Common myeloid progenitor, CD34-positive (primary cell): ENCODE measurements at places on chromosomes 1 and 21.

- no peak for DNase-seq
These were observed 21.3 kb upstream of the A3GALT2 start for GRCh38 chr1:33342041-33342723.

DNA sequence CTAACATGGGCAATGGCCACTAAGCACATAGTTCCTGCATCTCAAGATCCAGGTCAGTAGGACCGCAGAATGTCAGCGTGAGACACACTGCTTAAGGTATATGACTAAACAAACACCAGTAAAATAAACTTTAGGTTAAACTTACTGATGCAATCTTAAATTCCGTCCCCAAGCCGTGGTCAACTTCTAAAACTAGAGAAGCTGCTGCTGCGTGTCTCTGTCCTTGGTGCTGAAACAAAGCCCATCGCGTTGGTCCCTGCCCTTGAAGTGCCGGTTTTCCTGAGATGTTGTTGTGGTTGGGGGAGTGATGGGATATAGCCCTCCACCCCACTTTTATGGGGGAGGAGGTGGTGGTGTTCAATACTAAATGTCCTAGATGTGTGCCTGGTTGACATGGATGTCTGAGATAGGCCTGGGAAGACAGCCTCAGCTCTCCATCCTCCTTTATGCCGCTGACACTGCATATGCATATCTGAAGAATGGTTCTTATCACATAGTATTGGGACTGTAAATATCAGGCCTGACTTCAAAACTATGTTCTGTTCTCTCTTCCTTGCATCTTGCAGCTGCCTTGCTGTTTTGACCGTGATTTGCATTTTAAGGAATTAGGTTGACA lies 72.0 kb upstream of the KCNA3 start:
- peak; percentile 82 for DNase-seq

DNA sequence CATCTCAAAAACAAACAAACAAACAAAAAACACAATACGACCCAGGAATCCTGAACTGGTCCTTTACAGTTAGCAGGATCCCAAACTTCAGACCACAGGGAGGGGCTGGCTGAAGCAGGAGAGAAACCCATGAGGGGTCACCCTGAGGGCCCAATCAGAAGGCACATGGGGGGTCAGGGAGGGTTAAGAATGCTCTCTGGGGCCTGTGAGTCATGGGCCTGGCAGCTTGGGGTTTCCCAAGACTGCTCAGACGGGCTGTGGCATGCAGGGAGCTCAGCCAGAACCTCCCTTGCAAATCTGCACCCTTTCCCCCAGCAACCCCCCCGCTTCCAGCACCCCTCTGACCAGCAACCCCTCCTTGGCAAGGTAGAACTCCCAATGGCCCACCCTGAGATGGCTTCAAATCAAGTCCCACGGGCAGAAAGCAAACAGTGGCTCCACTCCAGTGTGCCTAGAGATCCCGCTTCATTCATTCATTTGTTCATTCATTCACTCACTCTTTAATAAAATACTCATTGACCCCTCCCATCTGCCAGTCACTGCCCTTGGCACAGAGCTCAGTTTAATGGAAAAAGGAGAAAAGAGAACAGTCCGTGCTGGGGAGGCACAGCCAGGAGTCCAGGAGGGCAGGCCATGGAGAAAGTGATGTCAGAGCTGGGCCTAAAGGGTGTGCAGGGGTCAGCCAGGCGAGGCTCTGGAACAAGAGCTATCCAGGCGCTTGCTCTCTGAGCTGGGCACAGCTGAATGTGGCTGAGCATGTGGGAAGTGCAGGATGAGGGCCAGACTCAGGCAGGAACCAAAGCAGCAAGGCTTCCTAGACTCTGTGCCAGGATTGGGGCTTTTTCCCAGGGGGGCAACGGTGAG lies 8.2 kb downstream of the UQCRHL start:
- no peak for DNase-seq

DNA sequence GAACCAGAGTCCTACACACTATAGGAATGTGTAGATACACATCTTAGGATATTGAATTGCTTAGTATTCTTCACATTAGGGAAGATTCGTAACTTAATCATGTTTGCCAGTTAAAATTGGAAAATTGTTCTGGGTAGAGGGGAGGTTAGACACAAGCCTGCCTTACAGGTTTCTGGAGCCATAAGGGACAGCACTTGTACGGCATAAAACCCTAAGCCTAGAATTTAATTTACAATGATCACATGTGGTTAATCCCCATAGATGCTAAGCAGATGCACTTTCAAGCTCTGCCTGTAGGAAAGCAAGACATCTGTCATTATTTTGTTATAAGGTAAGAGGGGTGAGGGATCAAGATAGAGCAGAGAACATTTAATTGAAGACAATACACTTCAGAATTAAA lies 820.7 kb downstream of the NCAM2 start:
- no peak for DNase-seq

GRCh38 chr1:202575918-202576653 lies 134.2 kb downstream of the SYT2 start:
- DNase-seq: no peak

GRCh38 chr1:17194615-17195528 lies 10.1 kb upstream of the PADI1 start:
- no peak for DNase-seq
